Stimulated activated CD4-positive, alpha-beta T cell treated with anti-CD3 and anti-CD28 coated beads, Interleukin-1b, Interleukin-23, amount 100 ng/mL, for 4 hours (primary cell): ENCODE measurements at places on chromosomes 11 and 22.

DNA sequence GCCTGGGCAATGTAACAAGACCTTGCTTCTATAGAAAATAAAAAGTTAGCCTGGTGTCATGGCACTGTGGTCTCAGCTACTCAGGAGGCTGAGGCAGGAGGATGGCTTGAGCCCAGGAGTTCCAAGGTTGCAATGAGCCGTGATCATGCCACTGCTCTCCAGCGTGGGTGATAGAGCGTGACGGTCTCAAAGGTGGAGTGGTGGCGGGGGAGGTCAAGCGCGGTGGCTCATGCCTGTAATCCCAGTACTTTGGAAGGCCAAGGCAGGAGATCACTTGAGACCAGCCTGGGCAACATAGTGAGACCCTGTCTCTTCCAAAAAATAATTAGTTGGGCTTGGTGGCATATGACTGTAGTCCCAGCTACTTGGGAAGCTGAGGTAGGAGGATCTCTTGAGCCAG is 16.7 kb upstream of the PISD start:
- no peak for DNase-seq

DNA sequence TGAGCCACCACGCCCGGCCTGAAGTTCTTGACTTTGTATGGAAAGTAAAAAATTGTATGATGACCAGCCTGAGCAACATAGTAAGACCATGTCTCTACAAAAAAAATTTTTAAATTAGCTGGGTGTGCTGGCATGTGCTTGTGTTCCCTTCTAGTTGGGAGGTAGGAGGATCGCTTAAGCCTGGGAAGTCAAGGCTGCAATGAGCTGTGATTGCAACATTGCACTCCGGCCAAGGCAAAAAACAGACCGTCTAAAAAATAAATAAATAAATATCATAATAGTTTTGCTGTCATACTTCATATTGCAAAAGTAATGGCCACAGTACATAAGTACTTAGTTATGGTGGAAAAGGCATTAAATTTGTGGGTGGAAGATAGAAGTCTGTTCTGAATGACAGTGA is 3.4 kb downstream of the AGBL2 start:
- no peak for DNase-seq

DNA sequence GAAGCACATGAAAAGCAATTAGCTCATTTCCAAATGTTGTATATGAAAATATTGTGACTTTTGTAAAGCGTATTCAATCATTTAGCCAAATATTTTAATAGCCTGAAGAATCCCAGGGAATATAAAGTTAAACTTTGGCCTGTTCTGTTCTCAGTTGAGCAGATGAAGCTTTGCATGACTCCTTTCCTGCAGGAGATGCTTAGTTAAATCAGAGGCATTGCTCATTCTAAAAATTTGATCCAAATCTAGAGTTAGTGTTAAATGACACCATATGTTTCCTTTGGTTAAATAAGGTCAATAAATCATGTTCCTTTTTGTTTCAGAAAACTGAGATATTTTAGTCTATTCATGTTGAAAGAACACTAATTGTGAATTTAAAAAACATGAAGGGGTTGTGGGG is 51.2 kb upstream of the BIRC3 start:
- DNase-seq = no peak

- no peak for DNase-seq
These were observed 25.5 kb downstream of the BID start for GRCh38 chr22:17748555-17749353.

GRCh38 chr11:69516526-69516925 is 35.1 kb downstream of the LINC01488 start:
- no peak for DNase-seq

GRCh38 chr11:2645779-2646118 is 54.0 kb downstream of the KCNQ1OT1 start:
- DNase-seq = no peak

- DNase-seq = no peak
These were observed 78.4 kb downstream of the HSD17B12 start for GRCh38 chr11:43758927-43759326.

DNA sequence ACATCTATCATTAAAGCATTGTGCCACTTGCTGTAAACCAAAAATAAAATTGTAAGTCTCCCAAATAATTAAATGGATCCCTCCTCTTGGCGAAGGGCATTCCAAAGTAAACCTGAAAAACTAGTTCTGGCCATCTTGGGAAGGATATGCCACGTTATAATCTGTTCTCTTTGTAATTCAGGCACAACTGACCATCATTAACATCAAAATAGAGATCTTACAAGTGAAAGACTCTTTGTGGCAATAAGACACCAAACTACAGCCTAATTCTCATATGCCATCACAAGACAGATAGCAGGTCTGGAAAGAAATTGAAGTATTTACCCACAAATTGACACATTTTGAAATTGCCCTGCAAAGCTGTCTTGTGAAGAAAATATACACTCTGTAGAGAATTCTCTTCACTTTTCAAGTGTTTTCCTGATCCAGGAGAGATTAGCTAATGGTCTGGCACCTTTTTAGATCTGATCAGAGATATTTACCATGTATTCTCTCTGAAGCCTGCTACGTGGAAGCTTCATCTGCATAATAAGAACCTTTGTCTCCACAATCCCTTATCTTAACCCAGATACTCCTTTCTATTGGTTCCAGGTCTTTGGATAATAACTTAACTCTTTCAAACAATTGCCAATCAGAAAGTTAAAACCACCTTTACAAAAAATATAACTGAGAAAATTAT is 630.4 kb upstream of the CCDC179 start:
- DNase-seq = no peak

DNA sequence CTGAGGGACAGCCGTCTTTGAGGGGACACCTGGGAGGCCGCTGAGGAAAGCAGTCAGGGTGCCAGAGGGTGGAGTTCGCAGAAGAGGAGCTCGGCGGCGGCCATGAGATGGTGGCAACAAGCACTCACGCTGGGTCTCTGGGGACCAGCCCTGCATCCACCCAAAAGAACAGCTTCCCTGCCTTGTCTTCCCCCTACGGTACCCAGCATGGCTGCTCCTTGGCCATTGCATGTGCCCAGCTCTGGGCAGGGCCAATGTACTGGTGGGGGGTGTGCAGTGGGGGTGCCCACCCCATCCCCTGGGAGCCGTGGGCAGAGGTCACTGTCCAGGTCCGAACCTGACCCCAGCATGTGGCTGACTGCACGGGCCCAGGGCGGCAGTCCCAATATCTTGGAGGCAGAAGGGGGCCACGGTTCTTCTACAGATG is 42.3 kb downstream of the OSBPL5 start:
- DNase-seq = no peak

- DNase-seq = no peak
These were observed 26.1 kb downstream of the GDPD5 start for GRCh38 chr11:75499423-75500190.

DNA sequence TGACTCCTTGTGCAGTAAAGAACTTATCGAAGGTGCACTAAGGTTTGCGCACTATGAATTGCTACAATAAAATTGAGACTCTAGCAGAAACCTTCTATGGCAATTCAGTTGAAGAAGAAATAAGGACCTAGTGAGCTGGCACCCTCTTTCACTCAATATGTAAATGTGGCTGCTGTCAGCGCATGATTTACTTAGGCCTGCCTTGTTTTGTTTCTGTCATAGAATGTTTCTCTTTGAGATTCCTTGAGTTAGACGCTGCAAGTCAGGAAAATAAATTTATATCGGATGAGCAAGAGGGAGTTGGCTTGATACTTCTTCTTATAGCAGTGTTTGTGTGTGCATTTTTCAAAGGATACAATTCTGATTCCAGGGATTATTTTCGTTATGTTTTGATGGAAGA is 322.1 kb downstream of the BLID start:
- DNase-seq = no peak

DNA sequence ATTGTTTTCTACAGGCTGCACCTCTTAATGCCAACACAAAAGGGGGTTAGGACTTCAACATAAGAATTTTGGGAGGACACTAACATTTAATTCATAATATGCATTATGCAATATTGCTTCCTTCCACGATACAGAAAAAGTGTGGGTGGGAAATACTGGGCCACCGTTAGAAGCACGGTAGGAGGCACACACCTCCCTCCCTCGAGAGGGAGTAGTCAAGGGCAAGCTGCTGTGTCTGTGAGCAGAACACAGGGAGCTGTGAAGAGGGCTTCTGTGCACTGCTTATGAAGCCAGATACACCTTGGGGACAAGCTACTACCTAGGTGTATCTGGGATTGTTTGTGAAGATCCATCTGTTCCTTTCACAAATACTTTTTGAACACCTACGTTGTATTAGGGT is 109.3 kb upstream of the PLET1 start:
- no peak for DNase-seq

- DNase-seq = no peak
These were observed 60.3 kb upstream of the PRODH start for GRCh38 chr22:18996376-18996900.

DNA sequence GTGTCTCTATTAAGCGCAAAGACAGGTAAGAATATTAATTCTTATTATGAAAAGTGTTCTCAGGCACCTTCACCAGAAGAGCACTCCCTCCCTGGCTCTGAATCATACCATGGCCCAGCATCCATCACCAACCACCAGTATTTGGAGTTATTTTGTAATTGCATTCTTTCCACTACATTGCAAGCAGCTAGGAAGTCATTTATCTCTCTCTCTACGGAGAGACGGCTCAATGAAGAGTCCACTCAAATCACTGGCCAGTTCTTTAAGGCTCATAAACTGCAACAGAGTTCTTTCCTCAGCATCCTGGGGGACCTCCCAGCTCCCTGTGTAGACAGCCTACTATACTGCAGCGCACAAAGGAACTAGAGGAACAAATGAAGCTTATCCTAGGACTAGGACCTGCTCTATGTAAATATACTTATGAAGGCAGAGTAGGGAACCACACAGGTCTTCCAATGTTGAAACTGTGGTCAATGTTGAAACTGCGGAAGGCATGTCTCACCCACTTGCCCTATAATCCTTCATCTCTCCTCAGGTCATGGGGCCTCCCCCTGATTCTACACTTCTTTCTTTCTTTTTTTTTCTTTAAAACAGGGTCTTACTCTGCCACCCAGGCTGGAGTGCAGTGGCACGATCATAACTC is 63.4 kb downstream of the AAMDC start:
- DNase-seq = no peak

- DNase-seq = no peak
These were observed 28.2 kb downstream of the A4GALT start for GRCh38 chr22:42692239-42693054.

DNA sequence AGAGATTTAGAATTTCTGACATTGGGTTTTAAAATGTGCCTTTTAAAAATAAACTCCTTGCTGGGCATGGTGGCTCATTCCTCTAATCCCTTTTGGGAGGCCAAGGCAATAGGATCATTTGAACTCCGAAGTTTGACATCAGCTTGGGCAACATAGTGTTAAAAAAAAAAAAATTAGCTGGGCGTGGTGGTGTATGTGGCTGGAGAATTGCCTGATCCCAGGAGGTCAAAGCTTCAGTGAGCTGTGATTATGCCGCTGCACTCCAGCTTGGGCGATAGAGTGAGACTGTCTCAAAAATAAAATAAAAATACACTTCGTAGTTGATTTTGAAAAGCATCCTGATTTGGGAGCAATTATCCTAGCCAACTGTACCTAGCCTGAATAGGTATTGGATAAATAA is 3.4 kb upstream of the APLP2 start:
- DNase-seq = no peak

DNA sequence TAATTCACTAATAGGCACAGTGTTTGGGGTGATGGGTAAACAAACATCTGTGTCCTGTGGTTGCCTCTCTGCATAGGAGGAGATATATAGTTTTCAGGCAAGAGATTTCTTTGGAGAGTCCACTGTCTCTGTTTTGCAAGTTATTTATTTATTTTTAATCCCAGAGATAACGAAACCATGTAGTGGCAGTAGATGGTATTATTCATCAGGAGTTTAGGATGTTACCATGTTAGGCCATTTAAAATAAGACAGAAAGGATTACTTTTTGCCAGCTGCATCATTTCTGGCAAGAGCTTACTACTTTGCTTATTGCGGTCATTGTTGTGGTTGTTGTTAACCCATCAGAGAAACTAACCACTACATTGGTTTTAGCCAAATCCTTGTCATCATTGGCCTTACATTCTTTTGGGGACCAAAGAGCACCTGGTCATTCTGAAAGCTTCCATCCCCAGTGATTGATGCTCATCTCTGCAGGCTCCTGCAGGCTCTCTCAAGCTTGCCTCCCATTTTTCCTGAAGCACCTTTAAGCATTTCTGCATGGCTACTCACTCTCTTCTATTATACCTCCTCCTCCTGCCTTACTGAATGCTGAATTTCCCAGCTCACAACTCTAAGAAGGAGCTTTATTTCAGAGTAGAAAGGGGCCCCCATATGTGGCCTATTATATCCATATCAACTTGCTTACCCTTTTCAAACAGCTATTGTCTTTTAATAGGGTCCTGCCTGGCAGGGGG is 84.4 kb downstream of the CSTPP1 start:
- DNase-seq = no peak

DNA sequence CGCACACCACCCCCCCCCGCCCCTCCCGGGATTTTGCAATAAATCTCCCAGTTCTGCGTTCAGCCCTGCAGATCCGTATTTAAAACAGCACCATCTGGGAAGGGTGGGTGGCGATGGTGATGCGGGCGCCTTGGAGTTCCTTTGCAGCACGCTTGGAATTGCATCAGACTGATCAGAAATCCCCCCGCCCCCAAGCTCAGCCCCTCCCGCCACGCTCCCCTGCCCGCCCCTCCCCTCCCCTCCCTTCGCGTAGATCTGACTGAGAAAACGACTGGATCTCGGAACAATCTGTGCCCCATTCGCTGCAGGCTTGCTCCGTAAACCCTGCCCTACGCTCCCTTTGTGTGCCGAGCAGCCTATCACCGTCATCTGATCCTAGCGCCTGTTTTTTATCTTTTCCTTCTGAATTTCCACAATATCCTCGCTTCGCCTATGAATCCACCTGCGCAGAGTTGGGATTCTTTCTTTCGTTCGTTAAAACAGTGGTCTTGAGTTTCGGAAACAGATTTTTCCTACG is 18.1 kb upstream of the BDNF start:
- DNase-seq = no peak

DNA sequence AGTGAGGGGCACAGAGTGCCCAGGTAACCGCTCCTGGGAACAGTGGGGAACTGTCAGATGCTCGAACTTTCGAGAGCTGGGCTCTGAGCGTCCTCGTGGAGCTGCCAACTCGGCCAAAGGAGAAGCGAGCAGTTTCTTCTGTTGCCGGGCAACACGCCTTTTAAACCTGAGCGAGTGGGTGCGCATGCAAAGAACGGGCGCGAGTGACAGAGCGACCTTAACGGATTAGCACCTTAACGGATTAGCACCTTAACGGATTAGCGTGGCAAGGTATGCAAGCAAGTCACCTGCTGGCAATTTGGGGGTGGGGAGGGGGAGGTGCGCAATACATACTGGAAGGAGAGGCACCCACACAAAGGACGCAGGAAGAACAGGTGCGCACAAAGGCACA is 61.8 kb upstream of the PRODH start:
- no peak for DNase-seq

- no peak for DNase-seq
These were observed 6.8 kb downstream of the FUT4 start for GRCh38 chr11:94550513-94550912.

- DNase-seq = no peak
These were observed 134.6 kb upstream of the TEAD1 start for GRCh38 chr11:12539572-12539971.
